ENCODE measurements at places on chromosomes 5 and 9.

DNA sequence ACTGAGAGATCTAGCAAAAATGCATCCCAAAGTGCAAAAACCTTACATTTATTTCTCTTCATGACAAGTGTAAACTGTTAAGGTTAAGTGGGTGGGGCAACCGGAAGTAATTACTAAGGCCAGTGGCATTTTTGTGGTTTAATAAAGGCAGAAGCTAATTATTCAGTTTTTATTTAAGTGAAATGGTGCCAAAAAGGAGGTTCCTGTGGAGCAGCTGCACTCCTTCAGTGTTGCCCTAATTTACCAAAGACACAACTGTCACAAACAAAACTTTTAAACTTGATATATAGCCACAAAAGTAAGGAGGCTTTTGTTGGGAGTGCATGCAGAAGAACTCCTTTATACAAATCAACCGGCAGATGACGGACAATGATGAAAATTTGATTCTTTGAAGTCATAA lies 81.6 kb downstream of the NDUFS4 start:
- no peak for DNase-seq

DNA sequence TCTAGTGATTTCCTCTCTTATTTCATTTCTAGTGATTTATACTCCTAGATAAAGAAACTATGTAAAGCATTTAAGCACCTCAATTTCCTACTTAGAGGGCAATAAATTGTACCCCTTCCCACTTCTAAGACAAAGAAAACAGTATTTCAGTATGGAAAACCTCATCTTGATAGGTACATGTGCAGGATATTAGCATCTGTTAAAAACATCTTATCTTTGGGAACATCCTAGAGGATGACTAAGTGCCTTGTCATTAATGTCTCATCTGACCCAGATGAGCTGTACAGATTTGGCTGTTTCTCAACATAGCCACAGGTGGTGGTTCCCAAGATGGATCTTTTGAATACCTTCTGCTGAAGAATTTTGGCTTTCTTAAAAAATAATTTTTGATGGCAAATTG lies 5.7 kb downstream of the MEGF10 start:
- DNase-seq, result no peak

DNA sequence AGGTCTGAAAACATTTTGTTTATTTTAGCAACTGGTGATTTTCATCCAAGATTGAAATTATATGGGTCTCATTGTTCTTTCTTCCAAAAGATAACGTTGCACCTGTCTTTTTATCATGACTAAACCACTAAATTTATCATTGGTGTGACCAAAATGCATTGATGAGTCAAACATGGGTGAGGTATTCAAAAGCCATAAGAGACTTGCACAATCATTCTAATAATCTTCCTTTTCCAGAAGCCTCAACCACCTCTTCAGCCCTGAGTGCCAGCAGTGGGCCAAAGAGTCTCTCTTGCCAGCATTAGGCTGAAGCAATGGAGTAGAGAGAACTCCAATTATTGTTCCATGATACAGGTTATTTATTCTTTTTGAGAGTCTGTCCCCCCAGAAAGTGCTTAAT lies 198.9 kb downstream of the LURAP1L start:
- no peak for DNase-seq

GRCh38 chr9:86308687-86309086 lies 26.3 kb upstream of the ISCA1 start:
- DNase-seq, result no peak

Measured in activated CD4-positive, alpha-beta T cell treated with anti-CD3 and anti-CD28 coated beads for 4 hours (primary cell).